ENCODE measurements at places on chromosomes 13 and 19.

GRCh38 chr19:3440082-3440481 is 40.2 kb downstream of the SMIM24 start:
- DNase-seq, result no peak

GRCh38 chr13:42702716-42703115 is 78.7 kb upstream of the FAM216B start:
- DNase-seq, result peak; percentile 12

DNA sequence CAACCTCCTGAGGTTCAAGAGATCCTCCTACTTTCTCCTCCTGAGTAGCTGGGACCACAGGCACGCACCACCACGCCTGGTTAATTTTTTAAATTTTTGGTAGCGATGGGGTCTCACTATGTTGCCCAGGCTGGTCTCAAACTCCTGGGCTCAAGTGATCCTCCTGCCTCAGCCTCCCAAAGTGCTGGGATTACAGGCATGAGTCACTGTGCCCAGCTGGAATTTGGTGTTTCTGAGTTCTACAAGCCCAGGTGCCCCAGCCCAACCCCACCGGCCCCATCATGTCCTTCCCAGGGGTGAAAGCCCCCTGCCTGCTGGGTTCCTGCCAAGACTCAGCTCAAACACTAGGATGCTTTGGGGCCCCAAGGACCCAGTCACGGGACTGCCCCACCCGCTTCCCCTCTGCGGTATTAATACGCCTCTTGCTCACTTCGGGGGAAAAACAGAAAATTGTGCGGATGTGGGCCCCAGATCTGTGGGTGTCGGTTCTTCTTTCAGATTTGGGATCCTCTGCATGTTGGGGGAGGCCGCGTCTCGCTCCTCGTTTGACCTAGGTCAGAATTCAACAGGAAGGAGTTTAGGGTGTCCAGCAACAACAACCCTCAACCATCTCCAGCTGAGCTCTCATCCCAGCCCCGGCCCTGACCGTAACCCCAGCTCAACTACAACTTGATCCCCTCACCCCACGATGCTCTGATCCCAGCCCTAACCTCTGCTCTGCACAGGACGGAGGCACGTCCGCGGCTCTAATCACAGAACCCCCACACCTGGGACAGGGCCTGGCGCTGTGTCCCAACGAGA is 3.7 kb upstream of the FCER2 start:
- DNase-seq, result no peak

DNA sequence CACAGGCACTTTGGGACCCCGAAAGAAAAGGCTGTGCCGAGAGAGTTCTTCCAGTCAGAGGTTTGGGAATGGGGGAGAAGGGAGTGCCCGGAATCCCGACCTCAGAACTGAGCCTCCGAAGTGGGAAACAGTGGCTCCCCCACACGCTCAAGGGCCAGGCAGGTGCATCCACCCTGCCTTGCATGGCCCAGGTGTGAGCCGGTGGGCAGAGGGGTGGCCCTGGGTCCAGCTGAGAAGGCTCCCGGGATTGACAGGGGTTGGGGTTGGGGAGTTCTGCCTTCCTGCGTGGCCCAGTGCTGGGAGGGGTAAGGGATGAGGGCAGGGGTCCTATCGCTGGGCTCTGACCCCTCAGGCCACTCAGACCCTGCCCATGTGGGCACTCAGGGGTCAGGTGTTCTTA is 163.5 kb upstream of the TUBA3C start:
- DNase-seq, result no peak

GRCh38 chr13:47039106-47039505 is 142.3 kb upstream of the HTR2A start:
- DNase-seq, result peak; percentile 83

GRCh38 chr19:22619371-22619770 is 14.8 kb upstream of the ZNF492 start:
- DNase-seq, result no peak

DNA sequence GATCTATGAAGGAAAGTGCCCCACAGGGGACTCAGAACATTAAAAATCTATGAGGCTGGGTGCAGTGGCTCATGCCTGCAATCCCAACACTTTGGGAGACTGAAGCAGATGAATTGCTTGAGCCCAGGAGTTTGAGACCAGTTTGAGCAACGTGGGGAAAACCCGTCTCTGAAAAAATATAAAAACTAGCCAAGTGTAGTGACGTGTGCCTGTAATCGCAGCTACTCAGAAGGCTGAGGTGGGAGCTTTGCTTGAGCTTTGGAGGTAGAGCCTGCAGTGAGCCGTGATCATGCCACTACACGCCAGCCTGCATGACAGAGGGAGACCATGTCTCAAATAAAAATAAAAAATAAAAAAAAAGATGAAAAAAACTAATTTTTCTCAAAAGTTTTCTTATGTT is 1070.6 kb downstream of the PCDH9 start:
- DNase-seq, result no peak

DNA sequence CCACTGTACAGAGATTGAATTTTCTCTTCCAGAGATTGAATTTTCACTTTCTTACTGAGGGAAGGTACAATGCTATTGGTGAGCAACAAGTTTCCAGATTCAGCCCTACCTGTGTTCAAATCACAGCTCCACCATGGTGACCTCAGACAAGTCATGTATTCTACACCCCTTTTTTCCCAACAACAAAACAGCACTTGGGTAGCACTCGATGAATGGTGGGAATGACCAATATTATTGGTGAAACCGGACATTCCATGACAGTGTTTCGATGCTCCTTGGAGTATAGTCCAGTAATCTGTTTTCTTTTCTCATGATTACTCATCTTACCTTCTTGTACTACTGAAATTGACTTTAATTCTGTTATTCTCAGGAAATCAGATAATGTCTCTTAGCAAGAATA is 266.2 kb upstream of the SOX21 start:
- peak; percentile 13 for DNase-seq

- no peak for DNase-seq
Observed at GRCh38 chr13:108346376-108346775, 76.9 kb downstream of the TNFSF13B start.

- no peak for DNase-seq
Observed at GRCh38 chr19:8212212-8212611, 3.0 kb downstream of the CERS4 start.

DNA sequence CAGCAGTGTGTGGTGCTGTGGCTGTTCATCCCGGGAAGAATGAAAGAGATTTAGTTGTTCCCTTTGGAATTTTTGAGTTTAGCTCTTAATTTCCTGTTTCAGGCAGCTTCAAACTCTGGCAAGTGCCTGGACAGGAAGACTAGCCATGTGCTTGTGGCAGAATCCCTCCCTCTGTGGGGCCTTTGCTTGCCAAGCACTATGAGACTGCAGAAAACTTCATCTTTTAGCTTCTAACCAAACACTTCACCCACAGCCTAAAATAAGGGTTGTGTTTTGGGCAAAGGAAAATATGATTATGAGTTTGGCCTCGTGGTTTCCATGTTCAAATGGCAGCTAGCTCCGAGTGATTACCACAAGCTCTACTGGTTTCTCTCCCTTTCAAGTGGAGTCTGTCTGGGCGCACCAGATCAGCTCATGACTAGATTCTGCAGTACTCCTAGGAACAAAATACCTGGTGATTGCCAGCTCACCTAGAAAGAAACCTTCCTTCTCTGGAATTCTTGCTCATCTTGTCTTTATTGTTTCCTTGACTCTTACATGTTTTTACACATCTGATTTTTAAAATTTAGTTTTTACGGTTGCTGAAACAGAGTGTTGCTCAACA is 707.5 kb downstream of the SLITRK6 start:
- DNase-seq, result no peak

DNA sequence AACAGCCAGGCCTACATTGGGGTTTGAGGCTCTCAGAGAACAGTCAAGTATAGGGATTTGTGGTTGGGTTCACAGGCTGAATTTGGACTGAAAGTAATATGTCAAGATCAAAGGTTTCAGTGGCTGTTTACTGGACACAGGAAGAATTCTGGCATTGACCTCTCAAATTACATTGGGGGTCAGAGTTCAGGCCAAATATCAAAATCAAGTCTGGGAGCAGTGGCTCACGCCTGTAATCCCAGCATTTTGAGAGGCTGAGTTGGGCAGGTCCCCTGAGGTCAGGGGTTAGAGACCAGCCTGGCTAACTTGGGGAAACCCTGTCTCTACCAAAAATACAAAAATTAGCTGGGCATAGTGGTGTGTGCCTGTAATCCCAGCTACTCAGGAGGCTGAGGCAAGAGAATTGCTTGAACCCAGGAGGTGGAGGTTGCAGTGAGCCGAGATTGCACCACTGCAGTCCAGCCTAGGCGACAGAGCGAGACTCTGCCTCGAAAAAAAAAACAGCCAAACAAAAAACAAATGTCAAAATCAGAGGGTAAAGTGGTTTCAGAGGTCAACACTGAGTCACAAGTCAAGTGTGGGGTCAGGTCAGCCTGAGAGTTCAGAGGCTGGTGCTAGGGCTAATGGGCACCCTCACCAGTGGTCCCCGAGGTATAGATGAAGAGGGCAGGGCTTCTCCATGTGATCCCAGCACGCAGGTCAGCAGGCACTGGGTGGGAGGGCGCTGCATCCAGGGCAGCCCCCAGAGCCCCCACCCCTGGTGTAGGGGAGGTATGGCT is 1.5 kb downstream of the SLC27A5 start:
- no peak for DNase-seq

GRCh38 chr13:91097269-91097668 is 250.2 kb upstream of the MIR17HG start:
- no peak for DNase-seq

- DNase-seq, result no peak
Observed at GRCh38 chr13:114134111-114134943, 1.9 kb upstream of the RASA3 start.

DNA sequence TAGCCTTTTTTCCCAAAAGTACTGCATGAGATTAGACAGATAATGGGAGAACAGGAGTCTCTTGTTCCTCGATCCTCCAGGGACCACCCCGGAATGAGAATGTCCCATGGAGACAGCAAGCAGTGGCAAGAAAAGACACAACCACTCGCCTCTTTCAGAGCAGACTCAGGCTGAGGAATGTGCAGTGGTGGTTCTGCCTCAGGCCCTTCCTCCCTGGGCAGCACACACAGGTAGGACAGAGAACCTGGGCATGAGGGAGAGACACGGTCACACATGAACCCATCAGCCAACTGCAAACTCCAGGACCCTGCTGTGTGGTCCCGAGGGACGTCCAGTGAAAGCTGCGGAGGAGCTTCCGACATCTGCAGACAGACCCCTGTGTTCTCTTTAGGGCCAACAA is 31.0 kb downstream of the CRYL1 start:
- no peak for DNase-seq

- DNase-seq, result no peak
Observed at GRCh38 chr13:76481738-76482137, 404.5 kb downstream of the KCTD12 start.

GRCh38 chr19:49718991-49719390 is 28.1 kb downstream of the CPT1C start:
- DNase-seq, result no peak

DNA sequence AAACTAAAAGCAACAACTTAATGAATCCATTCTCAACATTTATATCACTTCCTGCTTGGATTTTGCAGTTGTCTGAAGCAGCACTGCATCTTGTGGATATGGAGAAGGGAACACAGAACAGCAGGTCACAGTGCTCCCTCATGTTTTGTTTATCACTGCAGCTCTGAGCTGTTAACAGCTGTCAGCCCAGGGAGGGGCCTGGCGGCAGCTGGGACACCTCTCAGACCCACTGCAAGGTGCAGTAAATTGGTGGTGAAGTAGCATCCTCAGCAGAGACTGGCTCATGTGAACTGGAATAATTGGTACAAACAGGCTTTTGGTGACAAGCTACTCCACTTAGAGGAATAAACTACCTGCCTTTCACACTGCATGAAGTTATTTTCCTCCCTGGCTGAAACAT is 170.4 kb downstream of the LIG4 start:
- no peak for DNase-seq

DNA sequence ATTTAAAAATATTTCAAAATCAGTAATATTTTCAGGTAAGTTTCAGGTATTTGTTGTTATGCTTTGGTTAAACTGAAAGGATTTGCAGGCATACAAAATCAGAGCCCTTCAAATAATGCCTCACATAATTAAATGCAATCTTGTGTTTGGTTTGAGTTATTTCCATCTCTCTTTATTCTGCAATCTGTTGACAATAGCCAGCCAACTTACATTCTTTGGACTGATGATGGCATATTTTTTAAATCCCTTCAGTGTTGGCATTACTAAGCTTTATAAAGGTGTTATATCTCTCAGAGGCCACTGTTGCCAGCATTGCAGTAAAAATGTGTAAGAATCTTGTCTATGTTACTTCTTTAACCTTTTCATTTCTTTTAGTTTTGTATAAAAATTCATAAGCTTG is 257.2 kb upstream of the RFC3 start:
- no peak for DNase-seq

- DNase-seq, result no peak
Observed at GRCh38 chr19:33510462-33511194, 11.0 kb downstream of the PEPD start.

DNA sequence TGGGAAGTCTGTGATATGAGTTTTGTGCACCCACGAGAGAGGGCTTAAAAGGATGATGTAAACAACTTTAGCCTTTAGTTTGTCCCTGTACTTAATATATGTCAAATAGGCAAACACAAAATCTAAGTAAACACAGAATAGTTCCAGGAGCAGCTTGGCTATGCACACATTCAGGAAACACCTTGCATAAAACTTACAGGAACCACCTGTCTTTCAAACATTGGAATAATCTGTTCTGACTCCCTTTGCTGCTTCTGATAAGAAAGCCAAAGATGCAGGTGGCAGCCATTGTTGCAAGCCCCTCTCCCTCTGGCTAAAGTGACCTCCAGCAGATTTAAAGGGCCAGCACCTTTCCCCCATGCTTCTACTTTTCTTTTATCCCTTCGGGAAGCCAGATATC is 4.7 kb downstream of the EEF1AKMT1 start:
- no peak for DNase-seq

DNA sequence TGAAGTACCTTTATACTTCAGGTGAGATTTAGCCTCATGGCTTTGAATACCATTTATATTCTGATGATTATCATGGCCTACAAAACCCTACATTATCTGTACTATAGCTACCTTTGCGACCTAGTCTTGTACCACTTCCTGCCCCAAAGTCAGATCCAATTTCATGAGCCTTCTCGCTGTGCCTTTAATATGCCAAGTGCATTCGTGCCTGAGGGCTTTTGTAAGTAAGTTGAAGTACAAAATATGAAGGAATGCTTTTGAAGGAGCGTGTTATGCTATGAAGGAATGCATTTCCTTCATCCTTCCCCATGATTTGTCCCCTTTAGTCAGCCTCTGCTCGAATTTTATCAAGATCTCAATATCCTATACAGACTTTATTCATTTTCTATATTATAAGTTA is 9.2 kb upstream of the RASL11A start:
- peak; percentile 75 for DNase-seq

DNA sequence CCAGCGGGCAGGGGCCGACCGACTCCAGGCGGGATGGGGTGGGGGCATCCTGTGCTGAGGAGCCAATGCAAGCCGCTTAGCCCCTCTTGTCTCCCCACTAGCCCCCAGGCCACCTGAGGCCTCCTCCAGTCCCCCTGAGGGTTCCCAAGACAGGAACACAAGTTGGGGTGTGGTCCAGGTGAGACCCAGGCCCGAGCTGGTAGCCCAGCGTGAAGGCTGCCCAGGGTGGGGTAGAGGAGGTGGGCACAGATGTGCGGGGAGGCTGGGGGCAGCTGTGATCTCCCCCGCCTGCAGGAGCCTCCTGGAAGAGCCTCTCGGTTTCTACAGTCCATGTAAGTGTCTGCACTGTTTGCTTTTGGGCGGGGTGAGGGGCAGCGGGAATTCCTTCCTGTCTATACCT is 10.4 kb downstream of the TLE6 start:
- no peak for DNase-seq
